ENCODE measurements at places on chromosomes 2 and 18. TPM values are rescaled to one million over a fixed set of nuclear protein-coding genes. Genes with fewer than 3 reads are reported as not detected.
A peak's percentile ranks its signal among the peaks of the same experiment; 100 is the strongest.

GRCh38 chr18:51107082-51107481, 77.1 kb downstream of the SMAD4 start:
- H3K27ac ChIP-seq, result no peak overlapping the region
- H3K4me3 ChIP-seq, result no peak overlapping the region
- no peaks in the 10 kb centered on the region for H3K4me1 ChIP-seq
- DNase-seq, result no peak
- H3K36me3 ChIP-seq, result peaks cover 3% of the 10 kb centered on the region

- no peak for DNase-seq
- no peak overlapping the region for H3K27ac ChIP-seq
- H3K27me3 ChIP-seq, result no peaks in the 10 kb centered on the region
- peaks cover 9% of the 10 kb centered on the region for H3K4me1 ChIP-seq
- H3K36me3 ChIP-seq, result peaks cover 36% of the 10 kb centered on the region
- no peak overlapping the region for H3K4me3 ChIP-seq
Measured at GRCh38 chr2:71347517-71347916, 15.9 kb downstream of the ZNF638 start.

DNA sequence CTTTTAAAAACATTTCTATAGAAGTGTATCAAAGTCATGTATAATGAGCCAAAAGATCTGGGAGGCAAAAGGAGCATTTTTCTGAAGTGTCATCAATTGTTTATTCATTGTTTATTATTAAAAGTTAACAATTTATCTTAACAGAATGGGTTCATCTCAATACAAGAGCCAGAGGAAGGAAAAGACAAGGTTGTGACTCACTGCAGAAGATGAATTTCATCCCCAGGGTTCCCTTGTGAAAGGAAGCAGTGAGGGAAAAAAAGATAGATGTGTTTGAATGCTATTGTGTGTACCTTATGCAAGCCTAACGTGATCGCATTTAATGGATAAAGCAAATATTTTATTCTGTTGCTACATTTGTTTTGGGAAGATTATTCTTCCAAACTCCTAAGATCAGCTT, 286.3 kb downstream of the PIEZO2 start:
- peaks cover 39% of the 10 kb centered on the region for H3K4me1 ChIP-seq
- no peaks in the 10 kb centered on the region for H3K27me3 ChIP-seq

The DOK1 gene
- 15.8 TPM for total RNA-seq

GRCh38 chr18:76373297-76373696, 121.7 kb downstream of the ZNF516 start:
- no peak overlapping the region for H3K27ac ChIP-seq
- H3K27me3 ChIP-seq, result no peaks in the 10 kb centered on the region
- no peak for DNase-seq
- peaks cover 21% of the 10 kb centered on the region for H3K36me3 ChIP-seq
- no peak overlapping the region for H3K4me3 ChIP-seq

- no peaks in the 10 kb centered on the region for H3K36me3 ChIP-seq
- H3K27me3 ChIP-seq, result no peaks in the 10 kb centered on the region
- no peak for DNase-seq
Measured at GRCh38 chr2:14616342-14616741, 16.2 kb upstream of the LRATD1 start.

The HOXD3 gene
- total RNA-seq, result not detected

DNA sequence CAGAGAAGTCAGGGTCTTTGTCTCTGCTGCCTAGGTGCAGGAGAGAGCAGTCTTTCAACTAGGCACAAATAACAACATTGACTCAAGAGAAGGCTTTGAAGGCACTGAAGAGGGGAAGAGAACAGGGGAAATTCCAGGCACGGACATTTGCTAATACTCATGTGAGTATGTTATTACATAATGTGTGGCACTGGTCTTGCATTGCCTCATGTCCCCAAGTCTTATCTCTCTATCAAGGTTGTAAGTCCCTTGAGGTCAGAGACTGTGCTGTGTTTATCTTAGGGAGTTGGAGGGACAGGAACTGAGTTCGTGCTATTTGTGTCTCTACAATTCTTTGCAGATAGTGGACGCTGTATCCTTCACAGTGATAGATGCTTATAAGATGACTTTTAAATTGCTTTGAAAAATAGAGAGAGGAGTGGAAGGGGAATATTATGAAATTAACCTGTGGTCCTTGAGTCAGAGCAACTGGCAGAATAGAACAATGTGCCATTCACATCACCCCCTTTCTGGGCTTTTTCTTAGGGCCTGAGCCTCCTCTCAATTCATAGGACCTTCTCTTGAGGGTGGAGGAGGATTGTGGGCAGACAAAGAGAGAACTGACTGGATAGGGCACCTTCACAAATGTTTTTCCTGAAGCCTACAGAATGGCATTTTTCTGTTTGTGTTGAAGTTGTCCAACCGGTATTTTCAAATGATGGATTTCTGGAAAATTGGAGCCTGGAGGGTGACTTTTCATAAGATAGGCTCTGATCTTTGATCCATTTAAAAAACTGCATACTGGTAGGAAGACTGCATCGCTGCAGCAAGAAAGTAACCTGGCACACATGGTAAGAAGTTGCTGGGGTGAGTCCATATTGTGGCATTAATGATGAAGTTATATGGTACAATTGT, 96.6 kb upstream of the CXCR4 start:
- H3K27ac ChIP-seq, result no peak overlapping the region
- no peaks in the 10 kb centered on the region for H3K36me3 ChIP-seq
- H3K27me3 ChIP-seq, result no peaks in the 10 kb centered on the region
- no peak overlapping the region for H3K4me3 ChIP-seq

DNA sequence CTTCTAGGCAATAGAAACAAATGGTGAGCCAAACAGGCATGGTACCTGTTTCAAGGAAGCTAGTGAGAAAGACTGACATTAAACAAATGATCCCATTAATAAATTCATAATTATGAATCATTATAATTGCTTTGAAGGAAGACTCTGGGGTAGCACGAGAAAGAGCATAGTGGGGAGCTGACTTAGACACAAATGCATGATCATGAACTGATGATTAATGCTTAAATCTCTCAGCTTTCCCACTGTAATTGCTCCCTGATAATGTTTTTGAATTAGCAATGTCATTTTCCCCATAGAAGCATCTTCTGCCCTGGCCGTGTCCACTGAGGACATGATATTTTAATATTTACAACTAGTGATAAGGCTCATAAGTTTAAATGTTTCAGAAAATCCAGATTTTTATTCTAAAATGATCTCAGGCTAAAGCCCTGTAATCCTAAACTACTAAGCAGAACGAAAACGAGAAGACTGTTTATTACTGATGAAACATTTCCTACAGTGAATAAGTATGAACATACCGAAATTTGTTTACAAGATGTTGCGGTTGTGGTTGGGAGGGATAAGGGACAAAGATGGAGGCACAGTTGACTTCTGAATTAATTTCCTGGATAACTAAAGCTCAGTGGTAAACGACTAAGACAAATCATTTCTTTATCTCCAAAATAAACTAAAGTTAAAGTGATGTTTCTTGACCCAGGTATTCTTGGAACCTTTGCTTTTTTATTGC, 47.3 kb upstream of the TACR1 start:
- H3K36me3 ChIP-seq, result no peaks in the 10 kb centered on the region
- no peaks in the 10 kb centered on the region for H3K4me1 ChIP-seq
- DNase-seq, result no peak
- no peak overlapping the region for H3K4me3 ChIP-seq

The SCYGR7 gene
- total RNA-seq, result not detected

DNA sequence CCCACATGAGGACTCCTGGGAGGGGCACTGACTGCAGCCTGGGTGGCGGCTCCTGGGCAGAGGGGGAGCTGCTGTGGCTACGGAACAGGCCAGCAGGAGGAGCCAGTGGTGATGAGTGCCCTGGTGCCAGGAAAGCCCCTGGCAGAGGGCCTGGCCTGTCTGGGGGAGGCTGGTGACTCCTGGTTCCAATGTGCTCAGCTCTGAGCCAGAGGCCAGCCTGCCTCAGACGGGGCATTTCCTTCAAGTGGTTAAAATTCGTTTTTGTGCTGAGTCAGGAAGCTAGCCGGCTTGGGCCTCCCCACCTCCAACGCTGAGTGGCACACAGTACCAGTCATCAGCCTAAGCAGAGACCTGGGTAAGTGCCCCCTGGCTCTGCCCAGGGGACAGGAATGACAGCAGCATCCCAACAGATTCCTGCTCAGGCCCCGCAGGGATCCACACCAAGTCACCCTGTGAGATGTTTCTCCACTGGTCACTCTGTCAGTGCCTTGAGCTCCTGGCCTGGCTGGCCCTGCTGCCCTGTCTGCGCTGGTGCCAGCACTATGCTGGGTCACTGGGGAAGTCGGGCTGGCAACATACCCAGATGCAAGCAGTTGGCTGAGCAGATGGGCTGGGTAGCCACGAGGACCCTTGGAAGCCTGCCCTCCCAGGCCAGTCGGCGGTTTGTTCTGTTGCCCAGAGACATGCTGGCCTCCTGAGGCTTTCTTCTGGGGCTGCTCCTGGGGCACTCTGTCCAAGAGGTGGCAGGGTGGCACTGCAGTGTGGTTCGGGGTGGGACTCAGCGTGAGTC, 7.1 kb upstream of the KLF11 start:
- peak overlapping the region; percentile 62 for H3K27ac ChIP-seq
- H3K4me1 ChIP-seq, result peaks cover 19% of the 10 kb centered on the region
- H3K36me3 ChIP-seq, result no peaks in the 10 kb centered on the region
- no peaks in the 10 kb centered on the region for H3K27me3 ChIP-seq
- H3K4me3 ChIP-seq, result no peak overlapping the region

The PRKAG3 gene
- total RNA-seq, result not detected

DNA sequence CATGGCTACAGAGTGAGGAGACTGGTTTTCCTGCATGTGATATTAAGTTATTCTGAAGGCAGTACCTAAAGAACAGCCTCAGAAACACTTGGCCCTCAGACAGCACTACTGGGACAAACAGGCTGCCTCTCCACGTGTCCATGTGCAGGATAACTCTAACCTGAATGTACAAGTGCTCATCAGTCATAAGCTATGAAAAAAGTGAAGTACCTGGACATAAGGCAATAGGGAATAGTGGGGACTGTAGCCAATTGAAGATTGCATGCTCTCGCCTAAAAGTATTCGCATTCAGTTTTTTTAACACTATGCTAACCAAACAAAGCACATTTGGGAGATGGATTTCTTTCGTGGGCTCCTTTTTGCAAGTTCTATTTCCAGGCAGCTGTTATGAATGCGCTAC, 33.0 kb downstream of the SLC14A1 start:
- H3K4me1 ChIP-seq, result peaks cover 14% of the 10 kb centered on the region
- no peaks in the 10 kb centered on the region for H3K36me3 ChIP-seq
- no peaks in the 10 kb centered on the region for H3K27me3 ChIP-seq
- no peak overlapping the region for H3K27ac ChIP-seq
- DNase-seq, result no peak
- H3K4me3 ChIP-seq, result no peak overlapping the region

The TEKT4 gene
- total RNA-seq, result not detected

The NETO1 gene
- total RNA-seq, result not detected

The RNF125 gene
- 0.29 TPM for total RNA-seq

The CERS6 gene
- total RNA-seq, result 30.9 TPM

The CELF4 gene
- not detected for total RNA-seq

DNA sequence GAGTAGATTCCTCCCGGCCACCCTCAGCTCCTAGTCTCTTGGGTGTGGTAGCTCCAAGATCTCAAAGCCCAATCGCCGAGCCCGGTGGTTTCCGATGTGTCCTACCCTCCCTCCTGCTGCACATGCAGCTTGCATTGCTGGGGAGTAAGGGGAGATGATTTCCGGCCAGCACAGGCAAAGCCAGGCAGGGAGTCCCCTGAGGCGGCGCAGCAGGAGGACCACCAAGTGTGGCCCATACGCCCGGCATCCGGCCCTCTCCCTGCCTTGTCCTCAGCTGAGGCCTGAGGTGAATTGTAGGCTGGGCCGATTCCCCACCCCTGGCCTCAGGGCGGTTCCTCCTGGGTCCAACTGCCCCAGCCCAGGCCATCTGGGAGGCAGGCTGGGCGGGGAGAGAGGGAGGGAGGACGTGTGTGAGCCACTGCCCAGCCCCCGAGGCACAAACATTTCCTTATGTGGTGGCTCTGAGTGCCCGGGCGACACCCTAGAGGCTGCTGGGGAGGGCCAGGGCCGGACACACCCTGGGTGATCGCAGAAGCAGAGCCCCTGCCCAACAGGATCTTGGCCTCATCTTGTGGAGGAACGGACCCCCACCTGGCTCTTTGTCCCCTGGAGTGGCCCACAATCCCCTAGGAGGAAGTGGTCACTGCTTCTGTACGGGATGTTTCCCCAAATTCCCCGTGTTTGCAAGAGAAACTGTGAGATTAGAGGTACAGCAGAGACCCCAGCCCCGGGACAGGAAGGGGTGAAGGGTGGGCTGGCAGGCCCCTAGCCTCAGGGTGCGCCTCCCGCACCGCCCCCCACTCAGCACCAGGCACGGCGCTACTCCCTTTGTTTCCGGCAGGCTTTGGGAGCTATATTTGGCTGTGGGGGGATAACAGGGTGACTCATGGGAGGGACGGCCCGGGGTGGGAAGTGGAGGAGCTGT, 41.9 kb upstream of the PTMA start:
- H3K27me3 ChIP-seq, result no peaks in the 10 kb centered on the region
- no peaks in the 10 kb centered on the region for H3K36me3 ChIP-seq
- H3K4me3 ChIP-seq, result peak overlapping the region; percentile 60
- DNase-seq, result peak; percentile 94

The CNTNAP5 gene
- not detected for total RNA-seq

- no peaks in the 10 kb centered on the region for H3K27me3 ChIP-seq
- no peaks in the 10 kb centered on the region for H3K4me1 ChIP-seq
- no peaks in the 10 kb centered on the region for H3K36me3 ChIP-seq
- H3K27ac ChIP-seq, result no peak overlapping the region
- no peak overlapping the region for H3K4me3 ChIP-seq
Measured at GRCh38 chr2:2636813-2637212, 305.7 kb upstream of the MYT1L start.

DNA sequence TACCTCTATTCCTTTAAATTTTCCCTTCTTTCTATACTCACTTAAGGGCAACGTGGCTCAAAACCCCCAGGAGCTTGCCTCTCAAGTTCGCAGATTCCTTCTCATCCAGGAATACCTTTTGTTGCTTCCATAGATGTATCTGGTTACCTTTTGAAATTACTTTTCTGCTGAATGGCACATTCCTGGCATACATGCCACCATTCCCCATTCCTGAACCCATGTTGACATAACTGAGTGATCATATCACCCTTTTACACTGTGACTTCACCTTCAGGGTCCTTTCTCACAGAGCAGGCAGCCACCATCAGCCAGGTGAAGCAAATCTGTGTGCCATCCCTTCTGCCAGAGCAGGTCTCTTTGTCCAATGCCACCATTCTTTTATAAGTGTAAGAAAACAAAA, 615.8 kb downstream of the ARHGAP15 start:
- H3K36me3 ChIP-seq, result no peaks in the 10 kb centered on the region
- H3K27ac ChIP-seq, result no peak overlapping the region
- DNase-seq, result no peak
- H3K4me3 ChIP-seq, result no peak overlapping the region
- H3K27me3 ChIP-seq, result no peaks in the 10 kb centered on the region

- H3K4me3 ChIP-seq, result no peak overlapping the region
- peaks cover 16% of the 10 kb centered on the region for H3K4me1 ChIP-seq
Measured at GRCh38 chr2:191500884-191501560, 176.9 kb upstream of the NABP1 start.

DNA sequence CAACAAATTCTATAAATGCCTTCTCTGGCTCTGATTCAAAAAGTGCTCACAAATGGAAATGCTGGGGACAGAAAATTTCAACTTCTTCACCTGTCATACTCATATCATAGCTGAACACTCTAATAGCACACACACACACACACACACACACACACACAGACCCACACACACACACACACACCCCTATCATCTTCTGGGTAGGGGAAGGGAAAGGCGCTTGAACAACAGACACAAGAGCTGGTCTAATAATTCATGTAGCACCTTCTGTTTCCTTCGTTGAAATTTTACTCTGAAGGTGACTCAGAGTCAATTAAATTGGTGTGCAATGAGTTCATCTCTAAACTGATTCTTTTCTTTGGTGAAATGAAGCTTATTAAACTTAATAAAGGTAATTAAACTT, 32.9 kb downstream of the CD28 start:
- H3K36me3 ChIP-seq, result no peaks in the 10 kb centered on the region
- no peak overlapping the region for H3K4me3 ChIP-seq
- no peak for DNase-seq
- no peaks in the 10 kb centered on the region for H3K27me3 ChIP-seq
- peaks cover 18% of the 10 kb centered on the region for H3K4me1 ChIP-seq

The TMEFF2 gene
- total RNA-seq, result 46.8 TPM

All from osteocyte (in vitro differentiated cells).